ENCODE measurements at places on chromosomes 2 and 18.

- DNase-seq = no peak
These were observed 32.0 kb downstream of the SMCHD1 start for GRCh38 chr18:2687390-2688001.

- DNase-seq = no peak
These were observed 70.0 kb downstream of the PXDN start for GRCh38 chr2:1674276-1674675.

GRCh38 chr2:85853499-85854165 is 35.2 kb downstream of the ST3GAL5 start:
- DNase-seq = no peak

GRCh38 chr2:10574911-10575310 is 114.9 kb downstream of the NOL10 start:
- no peak for DNase-seq

GRCh38 chr2:20584045-20584398 is 66.9 kb downstream of the HS1BP3 start:
- no peak for DNase-seq

GRCh38 chr2:43129676-43130547 is 96.5 kb downstream of the ZFP36L2 start:
- peak; percentile 61 for DNase-seq

GRCh38 chr2:165274698-165275097 is 35.5 kb downstream of the SCN2A start:
- DNase-seq = peak; percentile 3

GRCh38 chr18:31203096-31203793 is 40.6 kb upstream of the DSC1 start:
- DNase-seq = peak; percentile 0
